ENCODE measurements at places on chromosomes 5 and 9. TPM values are rescaled to one million over a fixed set of nuclear protein-coding genes. Genes with fewer than 3 reads are reported as not detected.

Gene PCDHB11
- 0.98 TPM for total RNA-seq

Gene ANP32B
- total RNA-seq, result 71.6 TPM

Gene SPINK1
- not detected for total RNA-seq

Gene UGT3A2
- 5.7 TPM for total RNA-seq

Gene PLPP1
- 63.3 TPM for total RNA-seq

Gene ANKRD34B
- total RNA-seq, result not detected

Gene CWC27
- total RNA-seq, result 17.8 TPM

Gene CYLC2
- not detected for total RNA-seq

Gene SLCO6A1
- not detected for total RNA-seq

Gene FCN2
- total RNA-seq, result not detected

Gene EHMT1
- 77.2 TPM for total RNA-seq

Gene FOXD1
- 0.52 TPM for total RNA-seq

Gene CDH10
- not detected for total RNA-seq

Gene PCDHB13
- total RNA-seq, result 10.0 TPM

Gene BTNL9
- 98.3 TPM for total RNA-seq

Gene SEPTIN8
- total RNA-seq, result 80.8 TPM

Gene GRAMD2B
- total RNA-seq, result 43.9 TPM

Gene PBX3
- 71.5 TPM for total RNA-seq

Gene SHOC1
- total RNA-seq, result 1.1 TPM

Gene IFNA13
- total RNA-seq, result not detected

Gene IRX2
- 38.1 TPM for total RNA-seq

Gene ERP44
- total RNA-seq, result 9.7 TPM

Gene TAF11L5
- not detected for total RNA-seq

Gene TRIM36
- 4.0 TPM for total RNA-seq

Gene DMRTA1
- total RNA-seq, result 0.08 TPM

Gene GFI1B
- total RNA-seq, result not detected

Gene ADCY2
- total RNA-seq, result 24.8 TPM

Gene CARTPT
- total RNA-seq, result not detected

Gene VPS13A
- total RNA-seq, result 40.2 TPM

Gene INSYN2B
- 0.47 TPM for total RNA-seq

Gene OR13F1
- total RNA-seq, result not detected

Gene CLTA
- total RNA-seq, result 148 TPM

Gene NR4A3
- total RNA-seq, result 5.9 TPM

Gene TCF7
- total RNA-seq, result 5.7 TPM

Gene CA9
- 2.1 TPM for total RNA-seq

Gene ISOC1
- total RNA-seq, result 67.1 TPM

Gene GABRA6
- total RNA-seq, result not detected

Gene MIER3
- total RNA-seq, result 14.6 TPM

Gene MED22
- total RNA-seq, result 22.0 TPM

Gene IL5
- total RNA-seq, result not detected

Gene ATG12
- 26.0 TPM for total RNA-seq

Gene GRM6
- not detected for total RNA-seq

Gene ANKDD1B
- 1.5 TPM for total RNA-seq

Gene GPR151
- not detected for total RNA-seq

Gene SCGB3A2
- total RNA-seq, result not detected

Gene ZNF474
- 2.0 TPM for total RNA-seq

Gene ARID3C
- 2.0 TPM for total RNA-seq
